ENCODE measurements at places on chromosomes 12 and 14.

DNA sequence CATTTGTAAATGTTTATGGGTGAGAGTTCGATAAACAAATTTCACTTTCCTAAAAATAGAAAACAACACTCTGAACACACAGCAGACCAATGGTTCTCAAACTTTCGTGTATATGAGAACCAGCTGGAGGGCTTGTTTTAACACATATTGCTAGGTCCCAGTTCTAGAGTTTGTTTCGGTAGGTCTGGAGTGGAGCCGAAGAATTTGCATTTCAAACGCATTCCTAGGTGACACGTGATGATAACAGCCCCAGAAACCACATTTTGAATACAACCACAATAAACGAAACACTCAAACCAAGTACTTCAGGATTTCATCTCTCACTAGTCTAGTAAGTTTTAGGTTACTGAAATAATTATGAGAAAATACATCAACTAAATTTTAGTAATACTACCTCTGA, 17.1 kb downstream of the SEC23A start:
- no peak for DNase-seq

- no peak for DNase-seq
Observed at GRCh38 chr14:36502558-36503508, 17.2 kb downstream of the NKX2-1 start.

DNA sequence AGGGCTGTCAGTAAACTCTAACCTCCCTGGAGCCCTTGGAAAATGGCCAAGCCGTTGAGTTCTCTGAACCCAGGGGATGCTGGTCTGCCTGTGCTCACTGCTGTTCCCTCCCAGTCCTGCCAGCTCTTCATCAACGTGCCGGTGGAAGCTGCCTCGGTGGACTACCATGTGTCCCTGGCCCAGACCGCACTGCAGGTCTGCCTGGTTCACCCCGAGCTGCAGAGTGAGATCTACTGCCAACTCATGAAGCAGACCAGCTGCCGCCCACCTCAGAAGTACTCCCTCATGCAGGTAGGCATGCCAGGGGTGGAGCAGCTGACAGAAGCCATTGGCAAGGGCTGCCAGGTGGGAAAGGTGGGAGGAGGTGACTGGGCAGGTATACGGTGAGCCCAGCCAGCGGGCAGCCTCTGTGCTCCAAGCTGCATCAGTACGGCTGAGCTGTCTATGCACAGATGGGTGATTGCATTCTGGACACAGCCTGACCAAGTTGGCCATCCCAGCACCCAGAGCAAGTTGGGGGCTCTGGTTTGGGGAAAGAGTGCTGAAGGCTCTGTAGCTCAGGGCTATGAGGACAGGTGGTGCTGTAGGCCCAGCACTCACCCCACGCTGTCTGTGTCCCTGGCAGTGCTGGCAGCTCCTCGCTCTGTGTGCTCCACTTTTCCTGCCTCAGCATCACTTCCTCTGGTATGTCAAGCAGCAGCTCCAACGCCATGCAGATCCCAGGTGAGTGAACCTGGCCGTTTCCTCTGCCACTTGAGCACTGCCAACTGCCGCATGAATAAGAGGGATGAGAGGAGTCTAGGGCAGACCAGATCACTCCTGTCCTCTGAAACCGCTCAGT, 21.9 kb downstream of the PIGH start:
- no peak for DNase-seq

- DNase-seq: no peak
Observed at GRCh38 chr12:132740652-132741051, 21.0 kb downstream of the ANKLE2 start.

DNA sequence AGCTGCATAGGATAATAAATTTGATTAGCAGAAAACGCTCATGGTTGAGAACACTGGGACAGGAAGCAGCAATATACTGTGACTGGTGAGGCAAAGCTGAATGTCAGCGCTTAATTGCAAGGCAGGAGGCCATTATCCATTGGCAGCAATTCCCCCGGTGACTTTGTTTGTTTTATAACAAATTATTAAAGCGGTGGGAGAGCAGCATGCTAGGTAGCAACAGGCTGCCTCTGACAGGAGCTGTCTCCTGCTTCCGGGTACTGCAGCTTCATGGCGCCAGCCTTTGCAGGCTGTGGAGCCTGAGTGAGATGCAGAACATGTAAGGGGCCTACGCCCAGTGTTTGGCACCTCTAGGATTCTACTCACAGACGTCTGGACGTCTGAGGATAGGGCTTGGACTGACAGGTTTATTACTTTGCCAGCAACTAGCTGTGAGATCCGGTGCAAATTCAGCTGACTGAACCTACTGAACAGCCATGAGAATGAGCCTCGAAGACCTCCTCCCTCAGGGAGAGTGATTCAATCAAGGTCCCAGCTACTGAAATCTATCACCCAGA, 82.1 kb upstream of the SSTR1 start:
- DNase-seq: no peak

DNA sequence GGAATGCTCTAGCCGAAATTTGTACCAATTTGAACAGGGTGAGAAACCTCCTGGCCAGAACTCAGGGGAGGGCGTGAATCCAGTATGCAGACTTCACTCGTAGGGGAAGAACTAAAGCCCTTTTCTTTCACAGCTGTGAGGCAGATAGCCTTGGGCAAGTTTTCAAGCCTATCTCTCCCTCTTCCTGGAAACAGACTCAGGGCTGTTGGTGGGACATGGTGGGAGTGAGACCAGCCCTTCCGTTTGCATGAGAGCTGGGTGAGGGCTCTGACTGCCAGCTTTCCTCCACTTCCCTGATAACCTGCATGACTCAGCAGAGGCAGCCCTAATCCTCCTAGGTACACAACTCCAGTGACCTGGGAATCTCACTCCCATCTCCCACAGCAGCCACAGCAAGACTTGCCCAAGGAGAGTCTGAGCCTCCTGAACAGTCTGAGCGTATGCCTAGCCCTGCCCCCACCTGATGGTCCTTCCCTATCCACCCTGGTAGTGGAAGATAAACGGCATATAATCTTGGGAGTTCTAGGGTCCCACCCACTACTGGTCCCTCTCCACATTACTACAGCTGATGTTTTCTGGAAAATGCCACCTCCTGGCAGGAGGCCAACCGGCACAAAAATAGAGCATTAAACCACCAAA, 170.1 kb upstream of the AMIGO2 start:
- no peak for DNase-seq

GRCh38 chr14:87698481-87698880, 294.5 kb downstream of the GALC start:
- DNase-seq: no peak

DNA sequence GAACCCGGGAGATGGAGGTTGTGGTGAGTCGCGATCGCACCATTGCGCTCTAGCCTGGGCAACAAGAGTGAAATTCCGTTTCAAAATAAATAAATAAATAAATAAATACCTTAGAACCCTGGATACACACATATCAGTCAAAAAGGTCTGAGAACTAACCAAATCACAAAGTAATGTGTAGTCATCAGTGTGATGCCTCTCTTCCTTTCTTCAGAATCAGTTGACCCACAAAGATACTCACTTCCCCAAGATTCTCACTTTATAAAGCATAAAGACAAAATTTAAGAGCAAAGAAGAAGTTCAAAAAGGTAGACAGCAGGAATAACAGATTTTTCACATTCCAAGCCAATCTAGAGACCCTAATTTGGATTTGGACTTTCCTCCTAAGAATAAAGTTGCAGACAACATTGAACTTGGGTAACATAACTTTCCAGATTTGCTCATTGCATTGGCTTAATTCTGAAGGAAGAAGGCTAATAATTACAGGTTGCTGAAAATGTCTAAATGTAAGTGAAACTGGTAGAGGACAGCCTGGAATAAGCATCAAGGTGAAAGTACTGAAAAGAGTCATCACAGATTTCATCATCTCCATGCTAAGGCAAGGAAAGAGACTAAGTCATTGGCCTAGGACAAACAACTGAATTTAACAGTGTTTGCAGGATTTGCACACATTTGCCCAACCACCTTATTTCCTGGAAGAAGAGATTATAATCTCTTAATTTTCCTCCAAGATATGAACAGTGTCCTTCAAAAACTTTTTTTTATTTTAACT, 17.4 kb downstream of the TMED10 start:
- no peak for DNase-seq

GRCh38 chr12:121127501-121127900, 5.2 kb upstream of the P2RX7 start:
- no peak for DNase-seq

DNA sequence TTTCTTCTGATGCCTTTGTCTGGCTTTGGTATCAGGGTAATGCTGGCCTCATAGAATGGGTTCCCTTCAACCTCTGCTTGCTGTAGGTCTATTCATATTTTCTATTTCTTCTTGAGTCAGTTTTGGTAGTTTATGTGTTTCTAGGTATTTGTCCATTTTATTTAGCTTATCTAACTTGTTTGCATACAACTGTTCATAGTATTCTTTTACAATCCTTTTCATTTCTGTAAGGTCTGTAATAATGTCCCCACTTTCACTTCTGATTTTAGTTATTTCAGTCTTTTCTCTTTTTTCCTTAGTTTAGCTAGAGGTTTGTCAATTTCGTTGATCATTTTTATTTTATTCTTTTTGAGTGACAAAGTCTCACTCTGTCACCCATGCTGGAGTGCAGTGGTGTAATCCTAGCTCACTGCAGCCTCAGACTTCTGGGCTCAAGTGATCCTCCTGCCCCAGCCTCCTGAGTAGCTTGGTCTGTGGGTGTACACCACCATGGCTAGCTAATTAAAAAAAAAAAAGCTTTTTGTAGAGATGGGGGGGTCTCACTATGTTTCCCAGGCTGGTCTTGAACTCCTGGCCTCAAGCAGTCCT, 11.7 kb downstream of the TTLL5 start:
- DNase-seq: no peak

- no peak for DNase-seq
Observed at GRCh38 chr14:61527325-61528100, 167.8 kb upstream of the HIF1A start.

DNA sequence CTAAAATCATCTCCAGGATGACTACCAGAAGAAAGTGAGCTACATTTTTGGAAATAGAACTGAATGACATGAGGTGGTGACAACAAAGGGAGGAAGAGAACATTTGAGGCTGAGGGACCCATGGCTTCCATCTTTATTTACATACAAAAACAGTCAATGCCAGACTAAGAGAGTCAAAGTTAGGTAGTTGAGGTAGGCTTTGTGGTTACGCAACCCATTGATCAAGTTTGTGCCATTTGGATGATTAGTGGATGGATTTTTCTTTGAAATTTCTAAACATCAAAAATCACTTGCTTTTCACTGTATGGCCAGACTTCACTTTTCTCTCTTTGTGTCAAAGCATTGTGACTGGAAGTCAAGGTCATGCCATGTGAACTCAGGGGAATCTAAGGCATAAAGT, 22.9 kb downstream of the ASCL1 start:
- no peak for DNase-seq

GRCh38 chr14:61586544-61587055, 108.7 kb upstream of the HIF1A start:
- no peak for DNase-seq

DNA sequence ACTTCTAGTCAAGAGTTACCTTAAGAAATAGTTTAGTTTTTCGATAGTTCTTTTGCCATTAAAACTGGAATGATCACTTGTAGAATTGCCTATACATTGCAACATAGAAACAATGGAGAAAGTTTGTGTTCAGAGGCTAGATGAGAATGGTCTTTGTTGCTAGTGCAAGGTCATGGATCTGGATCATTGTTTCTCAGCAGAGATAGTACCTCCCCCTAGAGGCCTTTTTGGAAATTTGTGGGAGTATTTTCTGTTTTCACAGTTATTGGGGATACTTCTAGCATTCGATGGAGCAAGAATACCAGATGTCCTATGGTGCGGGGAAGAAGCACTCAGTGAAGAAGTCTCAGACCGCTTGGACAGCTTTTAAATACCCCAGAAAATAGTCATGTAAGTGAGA, 138.8 kb upstream of the HMGA2 start:
- no peak for DNase-seq

DNA sequence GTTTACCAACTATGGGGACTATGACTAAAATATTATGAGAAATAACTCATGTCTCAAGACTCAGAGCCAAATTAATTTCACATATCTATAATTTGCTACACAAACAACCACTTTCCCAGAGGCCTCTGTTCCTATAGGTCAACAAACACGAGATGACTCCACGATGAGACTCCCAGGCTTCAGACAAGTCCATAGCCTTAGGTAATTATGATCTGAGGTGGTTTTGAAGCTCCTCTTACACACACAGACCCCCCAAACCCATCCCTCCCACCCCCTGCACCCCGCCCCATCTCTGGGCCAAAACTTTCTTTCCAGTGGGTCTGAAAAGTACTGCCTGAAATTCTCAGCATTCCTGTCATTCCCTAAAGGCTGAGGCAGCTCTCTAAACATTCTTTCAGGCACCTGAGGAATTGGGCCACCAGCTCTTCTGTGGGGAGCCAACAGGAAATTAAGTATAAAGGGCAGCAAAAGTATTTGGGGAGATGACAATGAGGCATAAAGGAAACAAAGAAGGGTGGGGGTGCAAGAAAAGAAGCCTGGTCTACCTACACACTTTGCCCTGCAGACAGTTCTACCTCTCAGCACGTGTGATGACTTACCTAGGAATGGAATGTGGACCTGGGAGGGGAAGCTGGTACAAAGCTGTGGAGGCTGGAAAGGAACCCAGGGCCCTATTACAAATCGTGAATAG, 143.6 kb downstream of the PAWR start:
- no peak for DNase-seq

GRCh38 chr12:21751517-21751916, 23.0 kb downstream of the KCNJ8 start:
- DNase-seq: no peak

GRCh38 chr12:53515291-53515680, 8.0 kb upstream of the NPFF start:
- DNase-seq: no peak
